ENCODE measurements at places on chromosomes 11 and 22.

DNA sequence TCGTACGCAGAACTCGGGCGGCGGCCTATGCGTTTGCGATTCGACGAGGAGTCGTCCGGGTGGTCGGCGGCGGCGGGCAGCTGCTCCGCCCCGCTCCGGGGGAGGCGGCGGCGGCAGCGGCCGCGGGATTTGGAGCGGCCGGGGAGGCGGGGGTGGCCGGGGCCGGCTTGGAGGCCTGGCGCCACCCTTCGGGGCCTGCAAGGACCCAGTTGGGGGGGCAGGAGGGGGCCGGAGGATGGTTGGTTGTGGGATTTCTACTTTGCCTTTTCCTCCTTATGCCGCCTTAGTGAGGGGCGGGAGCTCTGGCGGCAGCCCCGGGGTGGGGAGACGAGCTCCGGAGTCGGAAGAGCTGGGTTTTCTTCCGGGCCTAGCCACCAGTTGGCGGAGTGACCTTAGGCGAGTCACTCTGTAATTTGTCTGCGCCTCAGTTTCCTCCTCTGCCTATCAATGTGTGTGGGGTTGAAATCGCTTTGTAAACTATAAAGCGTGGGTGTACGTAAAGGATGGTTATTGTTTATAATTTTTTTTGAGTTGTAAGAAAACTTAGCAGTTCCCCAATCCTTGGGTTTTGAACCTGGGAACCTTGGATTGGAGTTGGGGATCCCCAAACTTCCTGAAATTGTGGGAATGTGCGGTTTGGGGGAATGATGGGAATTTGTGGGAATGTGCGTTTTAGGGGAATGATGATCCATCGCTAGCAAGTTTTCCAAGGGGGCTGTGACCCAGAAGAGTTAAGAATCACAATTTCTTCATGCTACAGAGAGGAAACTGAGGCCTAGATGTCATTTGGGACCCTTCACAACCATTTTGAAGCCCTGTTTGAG is 679 bp downstream of the TUG1 start:
- DNase-seq, result no peak

GRCh38 chr22:17114173-17114897 is 6.8 kb downstream of the TMEM121B start:
- DNase-seq, result no peak

DNA sequence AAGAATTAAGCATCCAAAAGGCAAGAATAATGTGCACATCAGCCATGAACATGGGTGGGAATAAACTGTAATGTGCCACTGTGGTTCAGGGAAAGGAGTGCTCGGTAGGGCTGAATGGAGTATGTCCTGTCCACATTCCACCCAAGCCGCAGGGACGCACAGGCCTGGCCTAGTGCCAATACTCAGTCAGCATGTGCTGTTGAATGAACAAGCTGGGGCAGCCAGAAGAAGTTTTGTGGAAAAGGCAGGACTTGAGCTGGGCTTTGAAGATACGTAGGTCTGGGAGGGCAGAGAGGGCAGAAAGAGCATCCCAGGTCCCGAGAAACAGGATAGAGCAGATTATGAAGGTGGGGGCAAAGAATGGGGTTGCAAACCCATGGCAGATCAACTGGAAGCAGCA is 60.0 kb upstream of the PLET1 start:
- DNase-seq, result no peak

DNA sequence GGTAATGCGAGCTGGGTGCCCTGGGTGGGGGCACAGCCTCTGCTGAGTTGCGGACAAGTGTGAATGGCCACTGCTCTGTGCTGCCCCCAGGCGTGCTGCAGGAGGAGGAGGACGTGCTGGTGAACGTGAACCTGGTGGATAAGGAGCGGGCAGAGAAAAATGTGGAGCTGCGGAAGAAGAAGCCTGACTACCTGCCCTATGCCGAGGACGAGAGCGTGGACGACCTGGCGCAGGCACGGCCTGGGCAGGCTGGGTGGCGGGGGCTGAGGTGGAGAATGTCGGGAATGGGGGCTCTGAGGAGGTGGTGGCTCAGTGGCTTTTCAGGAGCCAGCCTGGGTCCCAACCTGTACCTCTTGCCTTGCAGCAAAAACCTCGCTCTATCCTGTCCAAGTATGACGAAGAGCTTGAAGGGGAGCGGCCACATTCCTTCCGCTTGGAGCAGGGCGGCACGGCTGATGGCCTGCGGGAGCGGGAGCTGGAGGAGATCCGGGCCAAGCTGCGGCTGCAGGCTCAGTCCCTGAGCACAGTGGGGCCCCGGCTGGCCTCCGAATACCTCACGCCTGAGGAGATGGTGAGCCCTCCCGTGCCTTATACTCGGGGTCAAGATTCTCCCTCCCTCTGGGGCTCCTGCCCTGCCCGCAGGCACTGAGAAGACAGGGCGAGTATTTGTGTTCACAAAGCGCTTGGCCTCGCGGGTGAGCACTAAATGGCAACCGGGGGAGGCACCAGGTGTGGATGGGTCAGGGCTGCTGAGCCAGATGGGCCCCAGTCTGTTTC is 4.6 kb downstream of the SART1 start:
- no peak for DNase-seq

DNA sequence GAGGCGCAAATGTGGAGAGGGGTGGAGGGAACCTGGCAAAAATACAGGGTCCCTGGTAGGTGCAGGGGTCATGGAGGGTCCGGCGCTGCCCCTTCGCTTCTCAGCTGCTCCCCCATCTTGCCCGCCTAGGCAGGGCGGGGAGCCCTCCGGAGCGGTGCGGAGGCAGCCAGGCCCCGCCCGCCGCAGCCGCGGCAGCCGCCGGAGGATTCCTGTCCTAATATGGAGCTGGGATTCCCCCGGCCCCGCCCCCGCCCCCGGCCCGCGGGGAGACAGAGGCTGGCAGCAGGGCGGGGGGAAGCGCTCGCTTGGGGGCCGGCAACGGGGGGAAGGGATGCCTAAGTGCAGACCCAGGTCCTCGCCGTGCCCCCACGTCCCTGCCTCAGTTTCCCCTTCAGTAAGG is 1.0 kb upstream of the NPAS4 start:
- DNase-seq, result peak; percentile 80

DNA sequence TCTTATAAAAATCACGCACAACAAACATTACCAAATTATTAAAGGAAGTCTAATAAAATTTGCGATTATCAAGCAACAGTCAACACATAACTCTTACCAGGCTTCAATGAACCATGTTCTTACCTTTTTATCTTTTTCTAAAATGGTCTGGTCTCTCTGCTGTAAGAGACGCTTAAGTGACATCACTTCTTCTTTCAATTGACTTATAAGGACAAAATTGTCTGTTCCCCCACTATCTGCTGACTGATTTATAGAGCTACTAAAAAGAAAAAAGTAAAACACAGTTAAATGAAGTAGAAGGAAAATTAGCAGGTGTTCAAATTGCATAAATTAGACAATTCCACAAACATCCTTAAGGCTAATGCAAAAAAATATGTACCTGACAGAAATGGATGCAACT is 10.9 kb downstream of the FAM76B start:
- no peak for DNase-seq

DNA sequence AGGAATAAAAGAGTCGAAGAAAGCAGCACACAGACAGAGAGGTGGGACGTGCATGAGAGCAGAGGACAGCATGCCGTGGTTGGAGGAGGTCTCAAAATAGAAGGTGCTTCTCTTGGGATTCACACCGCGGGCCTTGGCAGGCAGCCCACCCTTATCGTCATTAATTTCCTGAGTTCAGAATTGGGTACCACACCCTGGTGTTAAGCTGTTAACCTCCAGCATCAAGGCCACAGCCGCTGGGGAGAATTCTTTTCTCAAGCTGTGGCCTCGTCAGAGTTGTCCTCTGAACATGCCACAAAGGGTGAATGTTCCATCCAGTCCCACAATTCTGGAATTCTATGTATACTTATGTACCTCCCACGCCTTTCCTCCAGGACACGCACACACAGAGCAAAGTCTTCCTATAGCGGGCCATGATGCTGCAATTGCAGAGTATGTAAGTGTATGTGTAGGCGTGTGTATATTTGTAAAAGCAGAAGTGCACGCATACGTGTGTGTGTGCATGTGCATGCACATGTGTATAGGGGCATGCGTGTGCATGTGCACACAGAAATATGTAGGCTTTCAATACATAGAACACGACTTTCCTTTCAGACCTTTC is 39.0 kb downstream of the ADAMTS8 start:
- no peak for DNase-seq

DNA sequence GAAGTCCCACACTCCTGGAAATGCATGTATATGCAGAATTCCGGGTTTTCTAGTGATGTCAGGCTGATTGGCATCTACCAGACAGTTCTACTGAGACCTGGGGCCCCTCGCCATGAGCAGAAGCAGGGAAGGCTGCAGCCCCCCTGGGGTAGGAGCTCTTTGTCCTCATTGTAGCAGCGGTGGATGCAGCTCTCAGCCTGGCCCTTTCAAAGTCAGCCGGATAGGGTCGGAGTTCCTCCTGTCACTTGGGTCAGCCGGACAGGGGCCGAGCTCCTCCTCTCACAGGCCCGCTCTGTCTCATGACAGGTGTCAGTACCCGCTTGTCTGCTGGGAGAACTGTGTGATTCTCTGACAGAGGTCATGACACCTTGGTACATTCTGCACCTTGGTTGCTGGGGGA is 30.0 kb downstream of the MRGPRD start:
- peak; percentile 70 for DNase-seq

GRCh38 chr11:15034687-15035267 is 38.6 kb upstream of the CALCB start:
- no peak for DNase-seq

DNA sequence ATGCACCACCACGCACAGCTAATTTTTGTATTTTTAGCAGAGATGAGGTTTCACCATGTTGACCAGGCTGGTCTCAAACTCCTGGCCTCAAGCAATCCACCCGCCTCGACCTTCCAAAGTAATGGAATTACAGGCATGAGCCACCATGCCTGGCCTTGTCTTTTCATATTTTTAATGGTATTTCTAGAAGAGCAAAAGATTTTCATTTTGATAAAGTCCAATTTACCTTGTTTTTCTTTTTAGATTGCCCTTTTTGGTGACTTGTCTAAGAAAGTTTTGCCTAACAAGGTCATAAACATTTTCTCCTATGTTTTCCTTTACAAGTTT is 45.5 kb upstream of the MICAL2 start:
- no peak for DNase-seq

DNA sequence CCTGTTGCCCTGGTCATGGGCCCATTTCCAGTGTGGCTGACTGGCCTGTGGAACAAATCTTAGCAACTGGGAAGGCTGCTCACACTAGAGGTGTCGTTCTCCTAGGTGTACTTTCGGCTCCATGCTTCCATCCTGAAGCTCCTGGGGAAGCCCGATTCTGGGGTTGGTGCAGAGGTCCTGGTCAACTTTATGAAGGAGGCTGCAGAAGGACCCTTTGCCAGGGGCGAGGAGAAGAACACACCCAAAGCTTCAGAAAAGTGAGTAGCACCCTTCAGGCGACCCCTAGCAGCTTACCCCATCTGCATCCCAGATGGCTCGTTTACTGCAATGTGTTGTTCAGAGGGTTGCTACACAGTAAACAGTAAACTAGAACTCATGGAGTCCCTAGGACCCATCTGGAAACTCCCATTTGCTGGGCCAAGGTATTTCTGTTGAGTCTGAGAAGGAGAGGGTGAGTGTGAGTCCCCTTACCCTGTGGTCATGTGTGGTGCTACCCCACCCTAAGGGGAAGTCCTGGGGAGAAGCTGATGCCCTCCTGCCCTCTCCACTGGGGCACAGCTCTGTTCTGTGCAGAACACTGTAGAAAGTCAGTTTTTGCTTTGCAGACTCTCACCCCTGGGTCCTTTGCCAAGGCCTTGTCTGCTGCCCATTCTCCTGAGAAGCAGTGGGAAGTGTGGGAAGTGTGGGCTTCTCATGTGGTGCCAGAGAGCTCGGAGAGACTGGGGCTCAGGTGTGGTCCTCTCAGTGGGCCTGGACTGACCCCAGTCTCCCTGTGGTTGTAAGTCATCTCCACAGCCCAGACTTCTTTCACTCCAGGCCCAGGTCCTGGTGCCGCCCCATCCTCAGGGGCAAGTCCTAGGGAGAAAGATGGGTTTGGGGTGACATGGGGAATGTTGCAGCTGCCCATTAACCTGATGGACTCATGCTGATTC is 85.0 kb downstream of the CABIN1 start:
- DNase-seq, result no peak

DNA sequence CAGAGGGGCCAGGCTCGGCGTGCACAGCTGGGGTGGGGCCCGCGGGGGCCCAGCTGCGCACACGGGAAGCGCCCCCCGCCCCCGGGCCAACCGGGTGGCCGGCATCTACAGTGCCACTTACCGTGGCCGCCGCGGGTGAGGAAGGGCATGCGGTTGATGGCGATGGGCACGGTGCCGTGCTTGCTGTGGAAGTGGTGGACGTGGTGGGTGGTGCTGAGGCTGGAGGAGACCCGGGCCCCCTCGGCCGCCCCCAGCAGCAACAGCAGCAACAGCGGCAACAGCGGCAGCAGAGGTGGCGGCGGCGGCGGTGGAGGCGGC is 51.4 kb downstream of the SLC22A12 start:
- no peak for DNase-seq

- no peak for DNase-seq
Observed at GRCh38 chr22:44090571-44090905, 66.4 kb downstream of the PARVB start.

GRCh38 chr11:17209939-17210245 is 2.1 kb upstream of the PIK3C2A start:
- DNase-seq, result no peak

DNA sequence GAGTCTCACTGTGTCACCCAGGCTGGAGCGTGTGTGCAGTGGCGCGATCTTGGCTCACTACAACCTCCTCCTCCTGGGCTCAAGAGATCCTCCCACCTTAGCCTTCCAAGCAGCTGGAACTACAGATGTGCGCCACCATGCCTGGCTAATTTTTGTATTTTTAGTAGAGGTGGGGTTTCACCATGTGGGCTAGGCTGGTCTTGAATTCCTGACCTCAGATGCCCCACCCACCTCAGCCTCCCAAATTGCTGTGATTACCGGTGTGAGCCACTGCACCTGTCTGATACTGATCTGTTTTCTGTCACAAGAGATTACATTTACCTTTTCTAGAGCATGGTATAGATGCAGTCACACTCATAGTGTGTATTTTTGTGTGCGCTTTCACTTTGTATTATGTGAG is 11.6 kb downstream of the ATG13 start:
- no peak for DNase-seq

- DNase-seq, result peak; percentile 25
Observed at GRCh38 chr11:11520231-11521015, 101.4 kb downstream of the GALNT18 start.

DNA sequence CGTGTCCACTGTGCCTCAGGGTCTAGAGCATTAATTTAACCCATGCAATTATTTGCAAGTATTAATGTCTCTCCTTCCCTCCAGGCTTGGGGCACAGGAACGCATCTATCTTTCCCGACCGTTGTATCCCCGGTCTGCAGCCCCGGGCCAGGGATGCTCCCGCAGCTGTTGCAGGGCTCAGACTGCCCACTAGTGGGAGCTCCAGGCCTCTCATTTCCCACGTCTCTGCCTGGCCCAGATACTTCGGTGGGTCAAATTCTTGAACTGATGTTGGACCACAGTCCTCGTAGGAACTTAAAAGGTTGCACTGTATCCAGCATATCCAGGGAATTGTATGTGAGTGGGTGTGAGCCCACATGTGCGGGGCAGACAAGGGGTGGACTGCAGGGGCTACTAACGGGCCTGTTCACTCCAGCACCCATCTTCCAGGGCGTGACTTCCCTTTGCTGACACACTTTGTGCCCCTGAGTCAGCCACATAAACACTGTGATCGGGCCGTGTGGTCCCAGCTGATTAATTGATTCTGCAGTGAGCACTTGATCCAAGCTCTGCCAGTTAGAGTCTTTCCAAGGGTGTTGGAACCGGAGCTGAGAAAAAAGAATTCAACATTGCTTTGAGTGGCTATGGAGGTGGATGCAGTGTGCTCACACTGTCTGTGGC is 451.3 kb downstream of the TBC1D22A start:
- peak; percentile 54 for DNase-seq

All from iPS-NIHi11 (cell line).